Urinary bladder (tissue), 4 donors: ENCODE measurements at places on chromosomes 2 and 18.

GRCh38 chr2:60539140-60539539 lies 14.3 kb downstream of the BCL11A start:
- no peak for DNase-seq

GRCh38 chr18:78699499-78699898 lies 280.1 kb upstream of the SALL3 start:
- no peak for DNase-seq

- DNase-seq, result no peak
Observed at GRCh38 chr2:20224164-20224715, 690 bp downstream of the SDC1 start.

DNA sequence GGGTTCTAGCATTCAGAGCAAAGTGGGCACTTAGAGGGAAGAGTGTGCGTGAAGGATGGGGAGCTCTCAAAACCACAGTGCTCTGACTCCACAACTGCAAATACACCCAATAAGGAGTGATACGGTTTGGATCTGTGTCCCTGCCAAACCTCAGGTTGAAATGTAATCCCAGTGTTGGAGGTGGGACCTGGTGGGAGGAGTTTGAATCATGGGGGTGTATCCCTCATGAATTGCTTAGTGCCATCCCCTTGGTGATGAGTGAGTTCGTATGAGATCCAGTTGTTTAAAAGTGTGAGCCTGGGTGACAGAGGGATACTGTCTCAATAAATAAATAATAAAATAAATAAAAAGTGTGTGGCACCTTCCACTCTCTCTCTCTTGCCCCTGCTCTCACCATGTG lies 50.3 kb upstream of the CCDC85A start:
- DNase-seq, result no peak

DNA sequence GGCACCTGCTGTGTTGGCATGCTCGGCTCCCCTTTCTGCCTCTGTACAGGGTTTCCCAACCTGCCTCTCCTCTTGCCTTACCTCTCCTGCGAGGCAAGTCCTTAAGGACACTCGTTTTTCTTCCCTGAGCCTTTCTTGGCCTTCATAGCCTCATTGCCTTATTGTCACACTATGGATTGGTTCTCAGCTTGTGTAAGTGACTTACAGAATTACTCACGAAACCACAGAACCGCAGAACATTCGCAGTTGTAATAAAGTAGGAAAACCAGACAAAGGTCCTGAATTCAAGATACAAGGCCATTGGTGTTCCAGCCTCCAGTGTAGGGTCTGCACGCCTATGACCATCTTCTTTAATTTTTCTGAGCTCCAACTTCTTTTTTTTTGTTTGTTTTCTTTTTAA lies 317.6 kb upstream of the SMIM21 start:
- DNase-seq, result no peak

DNA sequence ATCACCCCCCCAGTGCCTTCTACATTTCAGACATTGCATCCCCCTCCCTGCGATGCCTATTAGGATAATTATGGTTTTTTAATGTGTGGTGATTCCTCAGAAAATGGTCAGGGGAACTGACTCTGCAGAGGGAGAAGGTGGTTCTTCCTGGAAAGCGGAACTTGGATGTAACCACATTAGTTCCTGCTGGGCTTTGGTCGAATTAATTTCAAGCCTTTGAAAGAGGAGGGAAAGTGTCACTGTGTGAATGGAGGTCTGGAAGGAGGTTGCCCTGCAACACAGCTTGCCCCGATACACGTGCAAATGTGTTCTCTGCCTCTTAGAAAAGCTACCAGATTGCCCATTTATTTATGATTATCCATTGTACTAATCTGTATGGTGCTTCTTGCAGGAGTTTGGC lies 63.2 kb upstream of the TPO start:
- no peak for DNase-seq

- no peak for DNase-seq
Observed at GRCh38 chr2:79638954-79639353, 126.1 kb downstream of the CTNNA2 start.

DNA sequence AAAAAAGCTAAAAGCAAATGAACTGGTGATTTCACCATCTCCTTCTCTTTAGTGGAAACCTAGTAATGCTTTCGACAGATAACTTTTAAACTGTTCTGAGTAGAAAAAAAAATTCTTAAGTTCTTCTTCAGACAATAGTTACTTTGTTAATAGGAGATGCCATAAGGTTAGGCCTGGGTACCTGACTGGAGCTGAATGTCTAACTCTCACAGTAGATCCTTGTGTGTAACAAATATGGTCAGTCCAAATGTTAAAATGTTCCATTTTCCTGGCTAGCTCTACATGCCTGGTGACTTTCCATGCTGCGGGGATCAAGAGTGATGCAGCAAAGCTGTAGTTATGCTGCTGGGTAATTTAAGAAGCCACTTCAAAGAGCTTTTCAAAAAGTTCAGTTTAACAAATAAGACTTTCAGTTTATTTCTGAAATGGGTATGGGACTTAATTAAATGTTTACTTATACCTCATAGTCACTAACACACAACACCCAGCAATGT lies 264.0 kb upstream of the SESTD1 start:
- no peak for DNase-seq

- DNase-seq, result no peak
Observed at GRCh38 chr2:217399291-217399690, 539.4 kb upstream of the TNP1 start.

DNA sequence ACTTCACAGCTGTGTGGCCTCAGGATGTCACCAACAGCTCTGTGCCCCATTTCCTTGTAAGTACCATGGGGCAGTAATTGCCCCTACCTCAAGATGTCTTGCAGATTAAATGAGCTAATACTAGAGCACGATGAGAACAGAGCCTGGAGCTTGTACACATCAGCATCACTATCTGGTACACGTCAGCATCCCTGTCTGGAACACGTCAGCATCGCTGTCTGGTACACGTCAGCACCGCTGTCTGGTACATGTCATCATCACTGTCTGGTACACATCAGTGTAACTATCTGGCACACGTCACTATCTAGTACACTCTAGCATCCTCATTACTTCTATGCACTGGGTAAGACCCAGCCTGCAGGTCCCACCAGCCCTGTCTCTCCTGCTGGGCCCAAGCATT lies 37.2 kb downstream of the AQP12A start:
- no peak for DNase-seq
